ENCODE measurements at places on chromosomes 2 and 18. TPM values are rescaled to one million over a fixed set of nuclear protein-coding genes. Genes with fewer than 3 reads are reported as not detected.

- no peak for DNase-seq
- H3K4me3 ChIP-seq: no peak overlapping the region
- no peaks in the 10 kb centered on the region for H3K36me3 ChIP-seq
- H3K27me3 ChIP-seq: no peaks in the 10 kb centered on the region
Observed at GRCh38 chr2:179211355-179211754, 53.3 kb downstream of the SESTD1 start.

DNA sequence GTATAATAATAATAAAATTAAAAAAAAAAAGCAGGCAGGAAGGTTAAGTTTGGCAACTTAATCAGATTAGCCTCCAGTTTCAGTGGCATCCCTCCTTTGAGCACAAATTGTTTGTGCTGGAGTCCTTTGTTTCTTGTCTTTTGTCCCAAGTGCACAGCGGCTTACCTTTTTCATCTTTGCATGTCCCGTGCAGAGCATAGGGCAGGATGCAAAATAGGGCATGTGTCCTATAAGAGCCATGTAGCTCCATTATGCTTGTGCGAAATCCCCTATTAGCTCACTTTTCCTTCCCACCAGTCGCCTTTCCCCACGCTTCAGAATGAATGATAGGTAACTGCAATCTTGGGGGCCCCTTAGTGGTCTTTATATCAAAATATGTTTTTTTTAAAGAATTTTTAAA lies 216.8 kb downstream of the TSN start:
- DNase-seq: no peak
- H3K4me3 ChIP-seq: no peak overlapping the region
- peaks cover 4% of the 10 kb centered on the region for H3K4me1 ChIP-seq
- H3K27ac ChIP-seq: no peak overlapping the region
- H3K27me3 ChIP-seq: no peaks in the 10 kb centered on the region
- no peaks in the 10 kb centered on the region for H3K36me3 ChIP-seq

DNA sequence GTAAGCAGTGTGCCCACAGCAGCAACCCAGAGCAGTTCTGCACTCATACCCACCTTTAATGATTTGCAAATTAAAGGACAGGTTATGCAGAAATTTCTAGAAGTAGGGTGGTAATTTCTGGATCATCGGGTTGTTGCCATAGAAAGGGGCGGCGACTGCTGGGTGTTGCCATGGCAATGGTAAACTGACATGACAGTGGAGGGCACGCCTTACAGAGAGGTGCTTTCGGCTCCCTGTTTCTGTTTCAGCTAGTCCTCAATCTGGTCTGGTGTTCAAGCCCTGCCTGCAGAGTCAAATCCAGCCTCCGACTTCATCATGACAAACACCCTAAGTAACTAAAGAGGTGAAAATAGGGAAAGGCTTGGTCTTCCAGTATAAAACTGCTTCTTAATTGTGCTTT lies 667.7 kb downstream of the SOCS6 start:
- no peak overlapping the region for H3K27ac ChIP-seq
- DNase-seq: no peak
- H3K4me3 ChIP-seq: no peak overlapping the region
- no peaks in the 10 kb centered on the region for H3K36me3 ChIP-seq
- H3K27me3 ChIP-seq: no peaks in the 10 kb centered on the region

DNA sequence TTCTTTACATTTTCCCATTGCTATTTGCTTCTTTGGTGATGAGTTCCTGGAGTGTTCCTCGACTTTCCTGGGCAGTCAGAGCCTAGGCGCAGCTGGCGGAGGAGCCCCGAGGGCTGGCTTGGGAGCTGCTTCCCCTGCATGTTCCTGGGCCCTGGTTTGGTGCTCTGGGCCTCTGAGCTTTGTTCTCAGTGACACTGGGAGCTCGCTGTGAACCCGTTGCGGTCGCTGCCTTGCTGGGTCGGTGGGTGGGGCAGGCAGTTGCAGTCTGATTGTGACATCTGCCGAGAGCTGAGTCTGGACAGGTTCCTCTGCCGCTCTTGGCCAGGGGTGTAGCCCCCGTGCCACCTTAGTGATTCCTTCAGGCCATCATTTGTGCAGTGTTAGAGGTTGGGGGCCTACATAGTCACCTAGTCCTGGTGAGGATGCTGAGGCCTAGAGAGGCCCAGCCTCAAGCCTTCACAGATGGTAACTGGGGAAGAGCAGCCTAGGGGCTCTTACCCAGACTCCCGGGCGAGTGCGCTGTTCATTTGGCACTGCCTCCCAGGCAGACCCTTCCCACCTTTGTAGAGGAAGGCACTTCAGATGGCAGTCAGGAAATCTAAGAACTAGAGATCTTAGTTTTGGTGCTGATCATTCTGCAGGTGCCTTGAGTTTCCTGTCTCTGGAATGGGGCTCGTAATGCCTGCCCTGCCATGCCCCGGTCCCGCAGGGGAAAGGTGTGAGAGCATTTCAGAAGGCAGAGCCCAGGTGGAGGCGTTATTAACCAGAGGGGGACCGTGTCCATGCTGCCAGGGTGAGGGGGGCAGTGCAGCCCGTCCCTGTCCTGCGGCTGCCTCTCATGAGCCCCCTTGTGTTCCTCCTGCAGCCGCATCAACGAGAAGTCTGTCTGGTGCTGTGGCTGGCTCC lies 8.4 kb downstream of the ASB1 start:
- H3K27me3 ChIP-seq: no peaks in the 10 kb centered on the region
- peak overlapping the region; percentile 49 for H3K4me3 ChIP-seq
- peak overlapping the region; percentile 99 for H3K27ac ChIP-seq

GRCh38 chr2:157363612-157364101 lies 38.0 kb upstream of the ERMN start:
- H3K4me1 ChIP-seq: peaks cover 11% of the 10 kb centered on the region
- H3K27ac ChIP-seq: peak overlapping the region; percentile 36
- no peak overlapping the region for H3K4me3 ChIP-seq
- no peaks in the 10 kb centered on the region for H3K36me3 ChIP-seq
- peak; percentile 32 for DNase-seq
- no peaks in the 10 kb centered on the region for H3K27me3 ChIP-seq

DNA sequence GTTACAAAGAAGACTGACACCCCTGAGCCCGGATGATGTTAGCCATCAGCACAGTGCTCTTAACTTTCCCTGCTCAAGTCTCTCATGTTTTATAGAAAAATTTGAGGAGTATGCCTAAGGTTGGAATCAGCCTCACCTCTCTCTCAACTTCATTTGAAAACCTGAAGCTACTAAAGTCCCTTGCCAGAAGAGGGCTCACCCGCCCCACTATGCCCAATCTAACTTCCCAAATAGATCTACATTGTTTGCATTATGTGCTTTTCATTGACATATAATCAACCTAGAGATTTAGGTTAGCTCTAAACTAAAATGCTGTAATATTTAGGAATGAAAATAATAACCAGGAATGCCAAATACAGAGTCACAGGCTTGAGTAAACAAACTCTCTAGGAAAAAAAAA lies 305.4 kb downstream of the NCKAP5 start:
- H3K27ac ChIP-seq: no peak overlapping the region
- no peaks in the 10 kb centered on the region for H3K36me3 ChIP-seq
- DNase-seq: no peak
- H3K4me3 ChIP-seq: no peak overlapping the region

DNA sequence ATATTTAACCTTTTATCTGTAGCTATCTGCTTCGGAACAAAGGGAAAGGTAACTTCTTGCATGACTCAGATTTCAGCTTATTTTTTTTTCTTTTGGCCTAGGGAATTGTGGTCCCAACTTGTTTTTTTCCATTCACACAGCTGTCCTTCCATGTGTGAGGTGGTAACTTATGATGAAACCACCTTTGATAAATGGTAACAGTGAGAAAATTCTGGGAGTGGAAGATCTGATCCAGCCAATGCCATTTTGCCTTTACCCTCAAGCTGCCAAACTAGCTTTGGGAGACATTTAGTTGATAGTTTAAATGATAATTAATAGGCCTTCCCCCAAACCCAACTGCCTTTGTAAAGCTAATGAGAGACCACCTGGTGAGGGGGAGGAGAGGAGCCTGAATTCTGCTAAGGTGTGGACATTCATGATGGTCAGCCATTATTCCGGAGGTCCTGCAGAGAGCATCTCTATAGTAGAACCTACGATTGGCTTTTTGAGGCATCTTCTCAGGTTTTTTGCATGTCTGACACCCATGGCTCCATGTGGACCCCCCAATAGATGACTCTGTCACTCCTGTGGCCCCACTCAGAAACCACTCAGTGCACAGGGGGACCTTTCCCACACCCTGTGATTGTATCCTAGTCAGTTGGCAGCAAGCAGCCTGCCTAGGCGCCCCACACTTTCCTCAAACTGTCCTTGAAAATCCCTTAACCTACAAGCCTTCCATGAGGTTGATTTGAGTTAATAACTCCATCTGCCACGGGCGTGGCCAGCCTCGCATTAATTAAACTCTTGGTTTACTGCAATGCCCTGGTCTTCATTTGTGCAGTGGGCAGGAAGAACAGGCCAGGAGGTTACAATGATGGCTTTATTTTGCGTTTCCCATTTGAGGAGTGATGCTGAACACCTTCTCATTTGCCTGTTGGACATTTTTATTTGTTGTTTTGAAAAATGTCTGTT lies 263.5 kb upstream of the PXDN start:
- H3K27me3 ChIP-seq: no peaks in the 10 kb centered on the region
- no peak overlapping the region for H3K27ac ChIP-seq
- no peaks in the 10 kb centered on the region for H3K36me3 ChIP-seq

DNA sequence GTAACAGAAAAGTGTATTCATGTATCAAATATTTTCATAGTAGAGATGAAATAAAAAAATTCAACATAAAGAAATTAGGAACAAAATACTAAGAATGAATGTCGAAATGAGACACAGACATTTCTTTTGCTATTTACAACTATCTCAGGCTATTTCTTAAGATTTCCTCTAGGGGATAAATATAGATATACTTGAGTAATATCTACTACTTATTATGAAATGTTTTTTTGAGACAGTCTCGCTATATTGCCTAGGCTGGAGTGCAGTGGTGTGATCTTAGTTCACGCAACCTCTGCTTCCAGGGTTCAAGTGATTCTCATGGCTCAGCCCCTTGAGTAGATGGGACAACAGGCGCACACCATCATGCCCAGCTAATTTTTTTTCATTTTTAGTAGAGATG lies 326.1 kb downstream of the RNF144A start:
- H3K4me1 ChIP-seq: no peaks in the 10 kb centered on the region
- no peaks in the 10 kb centered on the region for H3K27me3 ChIP-seq
- no peaks in the 10 kb centered on the region for H3K36me3 ChIP-seq
- DNase-seq: peak; percentile 23
- no peak overlapping the region for H3K4me3 ChIP-seq

DNA sequence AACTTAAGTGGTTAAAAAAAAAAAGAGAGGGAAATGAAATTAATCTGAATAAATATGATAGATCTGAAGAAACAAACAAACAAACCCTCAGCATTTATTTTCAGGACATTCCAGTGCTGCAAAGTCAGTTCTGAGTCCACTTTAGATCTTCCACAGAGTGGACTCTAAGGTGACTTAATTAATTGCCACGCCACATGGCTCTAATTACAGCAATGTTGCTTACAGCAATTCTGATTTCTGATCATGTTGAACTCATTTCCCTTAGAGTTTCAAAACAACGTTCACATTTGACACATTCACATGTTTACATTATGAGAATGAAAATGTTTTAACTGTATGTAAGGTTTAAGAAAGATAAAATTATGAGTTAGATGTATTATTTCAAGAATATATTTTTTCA lies 38.6 kb upstream of the RASGRP3 start:
- no peaks in the 10 kb centered on the region for H3K36me3 ChIP-seq
- H3K27ac ChIP-seq: peak overlapping the region; percentile 59
- H3K27me3 ChIP-seq: no peaks in the 10 kb centered on the region
- H3K4me3 ChIP-seq: no peak overlapping the region
- DNase-seq: no peak

DNA sequence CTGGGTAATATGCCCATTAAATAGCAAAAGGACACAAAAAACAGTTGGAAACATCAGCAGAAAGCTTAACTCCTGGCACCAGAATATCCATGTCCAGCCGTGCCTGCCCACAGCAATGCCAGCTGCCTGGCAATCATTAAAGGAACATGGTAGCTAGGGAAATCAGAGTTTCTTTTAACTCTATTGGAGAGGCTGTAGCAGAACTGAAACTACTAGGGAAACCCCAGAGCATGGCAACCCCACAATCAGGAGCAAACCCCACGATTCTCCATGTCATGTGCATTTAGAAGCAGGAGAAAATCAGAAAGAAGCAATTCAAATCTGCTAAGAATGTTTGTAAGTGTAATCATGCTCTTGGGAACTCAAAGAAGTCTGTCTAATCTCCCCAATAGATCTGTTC lies 409.0 kb upstream of the SMIM21 start:
- no peaks in the 10 kb centered on the region for H3K27me3 ChIP-seq
- H3K27ac ChIP-seq: no peak overlapping the region
- H3K4me1 ChIP-seq: no peaks in the 10 kb centered on the region
- H3K4me3 ChIP-seq: no peak overlapping the region
- H3K36me3 ChIP-seq: no peaks in the 10 kb centered on the region
- no peak for DNase-seq

DNA sequence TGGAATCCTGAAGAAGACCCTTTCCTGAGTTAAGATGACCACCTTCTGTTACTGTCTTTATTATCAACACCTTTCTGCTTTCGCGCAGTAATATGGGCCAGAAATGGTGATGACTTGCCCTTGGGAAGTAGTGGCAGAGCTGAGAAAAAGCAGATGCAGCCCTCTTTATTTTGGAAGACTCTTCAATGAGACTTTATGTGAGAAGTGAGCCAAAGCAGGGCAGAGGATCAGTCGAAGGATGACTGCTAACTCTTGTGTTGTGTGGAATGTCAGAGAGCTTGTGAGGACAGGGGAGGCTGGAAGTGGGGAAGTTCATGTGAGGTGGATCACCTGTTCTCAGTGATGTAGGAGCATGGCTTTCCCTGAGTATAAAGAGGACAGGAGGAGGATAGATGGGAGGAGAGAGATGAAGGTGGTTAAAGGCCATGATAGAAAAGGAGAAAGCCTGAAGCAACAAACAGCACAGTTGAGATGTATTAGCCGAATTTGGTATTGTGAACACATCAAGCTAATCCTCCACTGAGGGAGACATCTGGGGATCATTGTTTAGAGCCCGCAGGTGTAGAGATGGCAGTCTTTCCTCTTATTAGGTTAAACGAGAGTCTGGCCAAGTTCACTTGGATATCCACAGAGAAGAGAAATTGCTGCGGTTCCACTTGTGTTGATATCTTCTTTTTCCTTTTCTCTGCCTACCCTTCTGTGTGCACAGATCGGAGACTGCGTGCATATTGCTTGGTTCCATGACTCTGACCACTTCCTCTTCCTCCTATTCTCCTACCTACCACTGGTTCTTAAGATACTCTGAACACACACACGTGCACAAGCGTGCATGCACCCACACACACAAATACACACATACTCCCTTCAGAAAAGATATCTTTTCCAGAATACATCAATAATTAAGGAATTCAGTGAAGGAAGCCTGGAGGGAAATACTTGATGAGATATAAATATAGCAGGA lies 67.4 kb downstream of the SLC9A2 start:
- no peaks in the 10 kb centered on the region for H3K4me1 ChIP-seq
- DNase-seq: no peak
- no peak overlapping the region for H3K4me3 ChIP-seq
- no peak overlapping the region for H3K27ac ChIP-seq
- no peaks in the 10 kb centered on the region for H3K36me3 ChIP-seq
- H3K27me3 ChIP-seq: peaks cover 4% of the 10 kb centered on the region

Gene SCYGR4
- not detected for total RNA-seq

Gene STARD6
- total RNA-seq: not detected

Data from osteoblast (primary cell).